HuH-7.5 (cell line): ENCODE measurements at places on chromosomes 7 and 10.
A peak's percentile ranks its signal among the peaks of the same experiment; 100 is the strongest.

DNA sequence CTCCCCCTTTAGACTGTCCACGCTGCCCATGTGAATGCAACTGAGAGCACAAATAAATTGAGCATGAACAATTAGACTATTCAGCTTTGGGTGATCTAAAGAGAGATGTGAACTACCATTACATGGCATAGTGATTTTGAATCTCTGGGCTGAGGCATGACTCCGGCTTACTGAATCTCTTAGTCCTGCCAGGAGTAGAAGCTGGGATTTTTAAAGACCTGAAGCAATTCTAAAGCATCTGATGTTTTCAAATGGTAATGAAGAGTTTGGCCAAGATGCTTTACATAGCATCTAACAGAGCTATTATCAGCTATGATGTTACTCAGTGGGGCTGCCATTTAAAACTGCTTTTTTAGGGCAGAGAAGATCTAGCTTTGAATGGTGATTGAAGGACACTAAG, 1059.1 kb downstream of the SORCS3 start:
- DNase-seq = no peak

DNA sequence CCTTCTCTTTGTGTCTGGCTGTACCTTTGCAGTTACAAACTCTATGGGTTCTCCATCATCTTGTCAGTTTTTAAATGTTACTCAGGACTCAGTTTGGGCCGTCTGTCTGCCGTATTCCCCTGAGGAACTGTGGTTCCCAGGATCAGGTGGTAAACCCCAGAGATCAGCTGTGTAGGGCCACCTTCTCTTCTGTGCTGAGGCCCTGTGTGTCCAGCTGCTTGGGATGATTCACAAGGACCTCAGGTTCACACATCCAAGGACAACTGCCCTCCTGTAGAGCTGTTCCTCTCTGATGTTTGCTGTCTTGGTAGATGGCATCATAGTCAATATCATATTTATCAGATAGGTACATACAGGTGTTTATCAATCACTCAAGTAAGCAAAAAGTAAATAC, 24.5 kb downstream of the CUL1 start:
- no peak for DNase-seq

GRCh38 chr7:117809958-117810357, 63.3 kb downstream of the CTTNBP2 start:
- no peak for DNase-seq

GRCh38 chr7:2259480-2259879, 17.5 kb downstream of the NUDT1 start:
- DNase-seq = no peak

- no peak for DNase-seq
Measured at GRCh38 chr7:28151965-28152364, 28.6 kb downstream of the JAZF1 start.

- DNase-seq = no peak
Measured at GRCh38 chr7:55109404-55110167, 90.8 kb downstream of the EGFR start.

DNA sequence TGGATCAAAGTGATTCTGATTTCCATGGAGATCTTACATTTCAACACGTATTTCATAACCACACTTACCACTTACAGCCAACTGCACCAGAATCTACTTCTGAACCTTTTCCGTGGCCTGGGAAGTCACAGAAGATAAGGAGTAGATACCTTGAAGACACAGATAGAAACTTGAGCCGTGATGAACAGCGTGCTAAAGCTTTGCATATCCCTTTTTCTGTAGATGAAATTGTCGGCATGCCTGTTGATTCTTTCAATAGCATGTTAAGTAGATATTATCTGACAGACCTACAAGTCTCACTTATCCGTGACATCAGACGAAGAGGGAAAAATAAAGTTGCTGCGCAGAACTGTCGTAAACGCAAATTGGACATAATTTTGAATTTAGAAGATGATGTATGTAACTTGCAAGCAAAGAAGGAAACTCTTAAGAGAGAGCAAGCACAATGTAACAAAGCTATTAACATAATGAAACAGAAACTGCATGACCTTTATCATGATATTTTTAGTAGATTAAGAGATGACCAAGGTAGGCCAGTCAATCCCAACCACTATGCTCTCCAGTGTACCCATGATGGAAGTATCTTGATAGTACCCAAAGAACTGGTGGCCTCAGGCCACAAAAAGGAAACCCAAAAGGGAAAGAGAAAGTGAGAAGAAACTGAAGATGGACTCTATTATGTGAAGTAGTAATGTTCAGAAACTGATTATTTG, 15.3 kb downstream of the HNRNPA2B1 start:
- no peak for DNase-seq

DNA sequence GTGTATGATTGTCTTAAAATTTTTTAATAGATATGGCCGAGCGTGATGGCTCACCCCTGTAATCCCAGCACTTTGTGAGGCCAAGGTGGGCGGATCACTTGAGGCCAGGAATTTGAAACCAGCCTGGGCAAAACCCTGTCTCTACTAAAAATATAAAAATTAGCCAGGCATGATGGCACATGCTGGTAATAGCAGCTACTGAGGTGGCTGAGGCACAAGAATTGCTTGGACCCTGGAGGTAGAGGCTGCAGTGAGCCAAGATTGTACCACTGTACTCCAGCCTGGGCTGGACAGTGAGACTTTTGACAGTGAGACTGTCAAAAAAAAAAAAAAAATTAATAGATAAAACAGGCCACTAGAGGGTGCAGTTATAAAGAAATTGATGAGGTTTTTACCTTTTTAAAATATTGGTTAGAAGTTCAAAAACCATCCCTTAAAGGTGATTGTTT, 20.5 kb downstream of the NOM1 start:
- no peak for DNase-seq

DNA sequence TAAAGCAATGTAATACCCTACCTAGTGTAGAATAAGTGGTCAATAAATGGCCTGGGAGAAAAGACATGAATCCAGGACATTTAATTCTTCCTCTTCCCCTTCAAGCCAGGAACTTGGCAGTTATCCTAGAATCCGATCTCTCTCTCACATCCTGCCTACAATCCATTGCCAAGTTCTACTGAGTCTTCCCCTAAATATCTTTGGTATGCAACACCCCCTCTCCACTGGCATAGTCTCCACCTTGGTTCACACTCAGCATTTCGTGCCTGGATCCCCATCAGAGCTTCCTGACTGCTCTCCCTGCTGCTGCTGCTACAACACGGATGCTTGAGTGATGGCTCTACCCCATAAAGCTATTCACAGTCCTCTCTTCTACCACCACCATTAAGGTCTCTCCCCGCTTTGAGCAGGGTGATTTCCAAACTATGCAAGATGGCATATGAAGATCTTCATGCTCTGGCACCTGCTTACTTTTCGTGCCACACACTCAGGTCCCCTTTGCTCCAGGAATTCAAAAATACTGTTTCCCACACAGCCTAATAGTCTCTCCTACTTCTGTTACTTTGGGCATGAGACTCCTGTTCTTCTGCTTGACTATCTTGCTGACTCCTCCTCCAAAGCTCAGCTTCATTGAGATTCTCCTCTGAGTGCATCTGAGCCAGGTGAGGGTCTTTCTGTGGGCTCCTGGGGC, 4.8 kb downstream of the ANK3 start:
- DNase-seq = no peak

DNA sequence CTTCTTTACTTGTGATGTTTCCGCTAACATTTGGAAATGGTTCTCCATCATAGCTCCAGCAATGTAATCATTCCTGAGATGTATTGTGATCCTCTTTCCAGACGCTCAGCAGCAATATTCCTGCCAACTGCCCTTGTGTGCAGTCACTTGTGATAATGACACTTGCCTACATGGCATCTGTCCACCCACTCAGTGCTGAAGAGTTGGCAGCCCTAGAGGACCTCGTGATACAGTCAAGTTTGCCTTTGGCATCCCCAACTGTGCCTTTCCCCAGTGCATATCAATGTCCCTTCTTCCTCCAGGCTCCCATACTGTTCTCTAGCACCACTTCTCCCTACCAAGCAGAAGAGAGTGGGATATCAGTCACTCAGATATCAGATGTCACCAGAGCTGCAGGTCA, 64.9 kb downstream of the MYOF start:
- no peak for DNase-seq

DNA sequence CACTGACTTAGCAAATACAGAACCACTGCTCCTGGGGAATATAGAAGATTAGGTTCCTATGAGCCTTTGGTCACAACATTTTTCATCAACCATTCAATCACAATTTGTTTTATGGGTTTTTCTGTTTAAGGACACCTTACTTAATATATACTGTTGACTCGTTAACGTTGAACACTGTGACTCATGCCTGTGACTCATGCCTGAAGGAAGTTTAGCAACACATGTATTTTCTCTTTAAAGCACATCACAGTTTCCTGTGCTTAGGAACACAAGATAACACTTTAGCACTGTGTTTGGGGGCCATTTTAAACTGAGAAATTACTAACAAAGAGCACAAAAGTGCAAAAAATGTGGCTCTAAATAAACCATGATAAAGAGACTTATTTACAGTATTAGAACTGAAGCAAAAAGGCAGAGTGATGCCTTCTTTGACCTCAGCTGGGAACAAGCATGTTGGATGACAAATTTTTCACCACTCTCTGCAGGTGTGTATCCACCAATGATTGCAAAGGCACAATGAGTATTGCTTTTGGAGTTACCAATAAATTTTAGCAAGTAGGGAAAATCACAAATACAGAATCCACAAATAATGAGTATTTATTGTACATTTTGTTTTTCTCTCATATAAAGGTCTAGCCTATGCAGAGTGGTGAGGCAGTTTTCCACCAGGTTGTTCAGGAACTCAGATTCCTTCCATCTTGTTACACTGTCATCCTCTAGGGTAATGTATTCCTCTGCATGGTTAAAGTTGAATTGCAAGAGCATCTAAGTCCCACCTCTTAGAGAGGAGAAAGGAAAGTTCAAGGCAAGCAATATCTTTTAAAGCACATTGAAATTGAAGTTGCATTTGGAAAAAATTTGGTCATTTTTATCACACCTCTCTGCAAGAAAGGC, 7.3 kb downstream of the FGFBP3 start:
- DNase-seq = no peak

- peak; percentile 66 for DNase-seq
Measured at GRCh38 chr7:100088621-100089457, at the start of gene COPS6. COPS6 (plus strand) TSS chr7:100088969; CDS start chr7:100088991, 22 bp downstream.

DNA sequence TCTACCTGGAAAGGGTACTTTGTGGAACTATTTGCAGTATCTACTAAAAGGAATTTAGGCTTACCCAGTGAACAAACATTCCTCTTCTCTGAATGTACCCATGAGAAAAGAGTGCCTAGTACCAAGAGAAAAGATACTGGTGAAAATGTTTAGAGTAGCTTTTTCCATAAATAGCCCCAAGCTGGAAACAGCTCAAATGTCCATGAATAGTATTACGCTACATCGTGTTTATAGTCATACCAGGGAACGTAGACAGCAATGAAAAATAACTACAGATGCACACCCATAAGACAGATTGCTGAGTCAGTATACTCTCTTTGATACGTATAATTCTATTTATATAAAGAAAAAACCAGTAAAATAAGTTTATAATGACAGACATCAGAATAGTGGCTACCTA, 285.9 kb downstream of the KLF6 start:
- DNase-seq = no peak

DNA sequence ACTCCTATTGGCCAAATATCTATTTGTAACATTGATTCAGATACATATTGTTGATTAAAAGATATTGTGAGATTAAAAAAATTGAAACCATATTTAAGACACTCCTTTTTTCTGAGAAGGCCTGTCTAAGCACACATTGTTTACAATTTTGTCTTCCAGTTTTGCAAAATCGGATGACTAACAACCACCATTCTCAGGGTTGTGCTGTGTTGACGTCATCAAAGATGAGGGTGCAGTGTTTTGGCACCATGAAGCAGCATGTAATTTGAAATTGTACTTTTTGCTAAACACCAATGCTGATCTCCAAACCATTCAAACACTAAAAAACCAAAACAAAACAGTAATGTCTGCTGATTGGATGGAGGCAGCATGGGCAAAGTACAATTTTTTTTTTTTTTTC, 7.4 kb downstream of the CREB5 start:
- no peak for DNase-seq

DNA sequence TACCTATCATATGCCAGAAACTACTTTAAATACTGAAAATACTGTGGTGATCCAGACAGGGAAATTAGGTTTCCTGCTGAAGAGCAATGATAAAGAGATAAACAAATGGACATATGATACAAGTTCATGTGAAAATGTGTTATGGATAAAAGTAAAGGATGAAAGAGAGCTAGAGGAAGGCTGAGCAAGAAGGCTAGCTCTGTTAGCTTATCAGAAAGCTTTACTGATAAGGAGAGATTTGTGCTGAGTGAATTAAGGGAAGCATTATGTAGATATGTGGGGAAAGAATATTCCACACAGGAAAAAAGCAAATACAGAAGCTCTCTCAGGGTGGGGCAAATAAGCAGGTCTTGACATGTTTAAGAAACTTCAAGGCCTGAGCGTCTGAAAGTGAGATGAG, 308.4 kb downstream of the HDAC9 start:
- no peak for DNase-seq

GRCh38 chr10:14106828-14107227, 223.9 kb downstream of the FRMD4A start:
- no peak for DNase-seq

DNA sequence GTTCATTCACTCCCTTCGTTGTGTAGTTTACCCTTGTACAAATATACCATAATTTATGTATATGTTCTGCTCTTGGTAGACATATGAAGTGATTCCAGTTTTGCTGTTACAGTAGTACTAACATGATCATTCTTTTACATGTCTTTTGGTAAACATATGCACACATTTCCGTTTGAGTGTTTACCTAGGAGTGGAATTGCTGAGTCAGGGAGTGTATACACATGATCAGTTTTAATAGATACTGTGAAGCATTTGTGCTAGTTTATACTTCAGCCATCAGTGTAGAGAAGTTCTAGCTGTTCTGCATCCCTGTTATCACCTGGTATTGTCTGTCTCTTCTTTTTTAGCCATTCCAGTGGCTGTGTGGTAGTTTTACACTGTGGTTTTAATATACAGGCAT, 34.5 kb upstream of the CYP26C1 start:
- no peak for DNase-seq

DNA sequence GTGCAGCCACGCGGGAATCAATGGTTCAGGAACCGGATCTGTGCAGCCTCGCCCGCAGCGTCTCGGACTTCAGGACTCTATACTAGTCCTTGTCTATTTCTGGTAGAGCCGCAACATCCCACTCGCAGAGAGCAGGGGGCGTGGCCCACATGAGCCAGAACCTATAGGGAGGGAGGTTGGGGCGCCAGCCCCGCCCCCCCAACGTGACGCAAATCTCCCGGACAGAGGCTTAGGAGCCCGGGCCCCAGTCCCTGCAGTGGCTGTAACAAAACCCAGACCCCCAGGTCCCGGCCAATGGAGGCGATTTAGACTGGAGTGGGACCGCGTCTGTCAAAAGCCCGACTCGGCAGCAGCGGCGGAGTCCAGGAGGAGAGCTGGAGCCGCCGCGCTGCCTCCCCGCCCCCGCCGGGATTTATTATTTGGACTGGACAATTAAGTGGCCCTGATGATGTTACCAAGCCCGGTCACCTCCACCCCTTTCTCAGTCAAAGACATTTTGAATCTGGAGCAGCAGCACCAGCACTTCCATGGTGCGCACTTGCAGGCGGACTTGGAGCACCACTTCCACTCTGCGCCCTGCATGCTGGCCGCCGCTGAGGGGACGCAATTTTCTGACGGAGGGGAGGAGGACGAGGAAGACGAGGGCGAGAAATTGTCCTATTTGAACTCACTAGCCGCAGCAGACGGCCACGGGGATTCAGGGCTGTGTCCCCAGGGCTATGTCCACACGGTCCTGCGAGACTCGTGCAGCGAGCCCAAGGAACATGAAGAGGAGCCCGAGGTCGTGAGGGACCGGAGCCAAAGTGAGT, at the start of gene NKX2-3:
Gene NKX2-3, plus strand, starts transcription at position 256 of the 809 bp plus-strand sequence. Its CDS starts 190 bp downstream, at position 446.
- no peak for DNase-seq

GRCh38 chr10:27865221-27865635, 119.6 kb upstream of the MKX start:
- DNase-seq = no peak
